Right kidney (tissue), 9 donors: ENCODE measurements at places on chromosomes 13 and 19.

DNA sequence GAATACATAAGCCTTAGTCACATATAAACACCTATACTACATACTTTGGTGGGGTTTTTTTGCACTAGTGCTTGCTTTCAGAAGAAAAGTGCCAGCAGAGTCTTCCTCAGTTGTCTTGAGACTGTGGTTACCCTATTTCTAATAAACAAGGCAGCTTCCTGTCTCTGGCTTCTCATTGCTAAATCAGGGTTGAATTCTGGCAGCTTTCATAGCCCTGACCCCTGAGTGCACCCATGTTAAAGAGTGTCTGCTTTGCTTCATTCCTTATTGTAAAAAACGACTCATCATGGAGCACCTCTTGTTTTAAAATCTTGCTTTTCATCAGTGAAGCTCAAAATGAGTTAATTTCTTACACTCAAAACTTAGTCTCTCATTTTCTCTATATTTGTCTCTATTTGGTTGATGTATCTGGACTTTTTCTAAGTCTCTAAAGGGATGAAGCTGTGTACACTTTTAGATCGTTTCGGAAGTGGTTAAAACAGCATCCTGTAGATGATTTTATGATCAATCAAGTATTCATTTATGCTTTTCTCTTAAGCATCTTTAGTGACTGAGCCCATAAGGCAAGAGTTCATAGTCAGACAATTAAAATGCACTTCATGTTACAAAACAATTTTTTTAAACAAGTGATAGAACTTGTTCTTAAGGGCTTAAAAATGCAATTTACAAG lies 72.1 kb downstream of the KLF12 start:
- no peak for DNase-seq

DNA sequence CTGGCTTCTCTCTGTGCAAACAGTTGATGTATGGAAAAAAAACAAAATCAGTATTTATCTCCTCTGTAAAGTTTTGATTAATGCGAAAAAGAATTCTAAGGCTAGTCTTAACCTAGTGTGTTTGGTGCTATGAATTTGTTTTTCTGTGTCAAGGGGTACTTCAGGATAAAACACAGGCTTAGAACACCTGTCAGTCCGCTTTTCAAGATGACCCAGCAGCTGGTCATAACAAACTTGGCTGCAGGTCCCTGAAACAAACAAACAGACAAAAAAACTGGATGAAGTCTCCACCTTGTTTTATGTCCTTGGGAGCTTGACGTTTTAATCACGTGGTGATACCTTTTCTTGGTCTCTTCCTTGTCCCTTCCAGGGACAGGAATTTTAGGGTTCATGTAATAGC lies 689.3 kb downstream of the UQCRFS1 start:
- no peak for DNase-seq

DNA sequence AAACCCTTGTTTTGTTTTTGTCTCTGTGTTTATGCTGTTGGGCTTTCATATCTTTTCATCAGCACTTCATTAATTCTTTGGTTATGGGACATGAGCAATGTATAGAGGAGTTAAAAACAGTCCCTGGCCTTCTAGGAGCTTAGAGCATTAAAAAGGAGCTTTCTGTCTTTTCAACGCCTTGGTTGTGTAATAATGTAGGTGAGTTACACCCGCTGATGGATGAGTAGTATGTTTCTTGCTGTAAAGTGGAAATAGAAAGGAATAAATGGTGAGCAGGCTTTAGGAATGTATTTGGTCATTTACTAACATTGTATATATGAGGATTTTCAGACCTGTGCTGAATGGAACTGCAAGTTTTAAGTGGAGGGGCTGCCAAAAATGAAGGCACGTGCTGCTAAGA lies 121.5 kb upstream of the RNF113B start:
- no peak for DNase-seq

- no peak for DNase-seq
Observed at GRCh38 chr13:107035778-107036177, 467.8 kb upstream of the ARGLU1 start.

- peak; percentile 91 for DNase-seq
Observed at GRCh38 chr19:10194500-10195198, at the start of gene DNMT1. DNMT1 (minus strand) TSS chr19:10194953; CDS start chr19:10194899, 54 bp downstream.

DNA sequence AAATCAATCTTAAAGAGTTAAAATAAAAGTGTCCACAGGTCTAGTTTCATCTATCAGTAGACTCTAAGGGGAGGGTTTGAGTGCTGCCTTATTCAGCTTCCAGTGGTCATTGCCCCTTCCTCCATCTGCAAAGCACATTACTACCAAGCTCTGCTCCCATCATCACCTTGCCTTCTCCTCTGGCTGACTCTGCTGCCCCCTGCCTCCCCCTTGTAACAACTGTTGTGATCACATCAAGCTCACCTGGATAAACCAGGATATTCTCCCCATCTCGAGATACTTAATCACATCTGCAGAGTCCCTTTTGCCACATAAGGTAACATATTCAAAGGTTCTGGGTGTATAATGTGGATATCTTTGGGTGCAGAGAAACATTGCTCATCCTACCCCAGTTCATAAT lies 43.3 kb upstream of the GPC6 start:
- no peak for DNase-seq

- no peak for DNase-seq
Observed at GRCh38 chr19:28961772-28962500, 251.0 kb downstream of the UQCRFS1 start.

DNA sequence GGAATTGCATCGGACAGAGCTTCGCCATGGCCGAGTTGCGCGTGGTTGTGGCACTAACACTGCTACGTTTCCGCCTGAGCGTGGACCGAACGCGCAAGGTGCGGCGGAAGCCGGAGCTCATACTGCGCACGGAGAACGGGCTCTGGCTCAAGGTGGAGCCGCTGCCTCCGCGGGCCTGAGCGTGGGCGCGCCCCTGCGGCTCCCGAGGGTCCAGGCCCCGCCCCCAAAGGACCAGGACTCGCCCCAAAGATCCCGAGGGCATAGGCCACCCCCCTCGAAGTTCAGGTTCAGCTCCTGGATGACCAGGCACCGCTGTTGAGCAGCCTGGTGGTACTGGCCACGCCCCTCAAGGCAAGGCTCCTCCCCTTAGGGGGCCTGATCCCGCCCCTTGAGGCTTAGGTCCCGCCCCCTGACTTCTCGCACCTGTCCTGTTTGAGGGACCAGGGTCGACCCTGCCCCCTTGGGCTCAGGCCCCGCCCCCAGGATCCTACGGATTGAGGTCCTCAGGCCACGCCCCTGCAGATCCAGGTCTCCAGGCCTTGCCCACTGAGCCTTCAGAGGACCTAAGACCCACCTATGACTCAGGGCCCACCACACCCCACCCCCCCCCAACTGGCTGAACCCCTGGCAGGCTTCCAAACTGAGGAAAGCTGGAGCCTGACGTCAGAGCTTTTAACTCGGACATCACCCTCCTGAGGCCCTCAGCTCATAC lies 43.1 kb downstream of the CYP4F22 start:
- DNase-seq: peak; percentile 22

DNA sequence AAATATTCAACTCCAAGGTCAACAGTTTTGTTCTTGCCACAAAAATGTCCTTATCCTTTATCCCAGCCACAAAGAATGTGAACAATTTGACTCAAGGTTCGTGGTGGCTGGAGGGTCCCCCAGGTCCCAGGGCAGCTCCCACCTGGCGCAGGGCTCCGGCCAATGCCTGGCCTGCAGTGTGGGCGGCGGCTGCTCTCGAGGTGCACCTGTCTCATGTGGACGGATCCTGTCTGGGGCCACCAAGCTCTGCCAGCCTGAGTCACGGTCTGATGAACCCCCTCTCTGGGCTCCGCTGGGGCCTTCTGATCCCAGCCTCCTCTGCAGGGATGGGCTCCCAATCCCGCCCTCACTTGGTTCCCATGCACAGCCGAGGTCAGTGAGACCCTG lies 49.4 kb downstream of the GAS6 start:
- no peak for DNase-seq

DNA sequence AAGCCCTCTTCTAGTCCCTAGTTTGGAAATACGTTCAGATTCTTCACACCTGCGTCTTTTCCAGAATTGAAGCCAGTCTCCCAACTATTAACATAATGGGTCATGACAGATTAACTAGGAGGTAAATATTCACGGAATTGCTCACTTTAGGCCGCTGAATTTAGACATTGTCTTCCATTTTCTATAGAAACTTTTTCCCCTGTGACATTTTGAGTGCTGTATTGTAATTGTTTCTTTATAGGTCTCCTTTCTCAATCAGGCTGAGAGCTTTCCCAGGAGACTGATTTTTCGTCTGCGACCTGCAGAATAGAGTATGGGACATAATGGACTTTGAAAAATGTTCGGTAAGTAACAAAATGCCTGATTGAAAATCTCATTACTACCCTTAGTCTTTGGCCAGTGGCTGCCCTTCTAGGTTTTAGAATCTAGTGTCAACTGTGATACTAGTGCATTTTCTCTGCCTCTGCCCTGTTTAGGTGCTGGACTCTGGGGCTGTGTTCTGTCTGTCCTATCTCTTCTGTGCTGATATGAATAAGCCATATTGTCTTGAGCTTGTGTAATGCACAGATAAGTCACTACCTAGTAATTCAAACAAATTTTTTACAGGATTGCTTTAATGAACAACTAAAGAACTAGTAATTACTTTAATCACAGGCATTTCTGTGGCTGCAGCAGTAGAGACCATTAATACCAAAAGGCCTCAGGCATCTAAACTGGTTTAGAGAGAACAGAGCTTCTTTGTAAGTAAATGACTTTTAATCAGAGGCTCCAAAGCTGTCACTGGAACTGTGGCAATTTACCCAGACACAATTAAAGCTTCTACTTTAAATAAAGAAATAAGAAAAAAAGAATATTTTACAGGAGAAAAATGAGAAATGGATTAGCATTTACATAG lies 122.4 kb upstream of the FREM2 start:
- no peak for DNase-seq

GRCh38 chr19:19160461-19161035 lies 9.5 kb downstream of the MEF2B start:
- DNase-seq: no peak

- no peak for DNase-seq
Observed at GRCh38 chr13:78177306-78177705, 258.7 kb upstream of the EDNRB start.

DNA sequence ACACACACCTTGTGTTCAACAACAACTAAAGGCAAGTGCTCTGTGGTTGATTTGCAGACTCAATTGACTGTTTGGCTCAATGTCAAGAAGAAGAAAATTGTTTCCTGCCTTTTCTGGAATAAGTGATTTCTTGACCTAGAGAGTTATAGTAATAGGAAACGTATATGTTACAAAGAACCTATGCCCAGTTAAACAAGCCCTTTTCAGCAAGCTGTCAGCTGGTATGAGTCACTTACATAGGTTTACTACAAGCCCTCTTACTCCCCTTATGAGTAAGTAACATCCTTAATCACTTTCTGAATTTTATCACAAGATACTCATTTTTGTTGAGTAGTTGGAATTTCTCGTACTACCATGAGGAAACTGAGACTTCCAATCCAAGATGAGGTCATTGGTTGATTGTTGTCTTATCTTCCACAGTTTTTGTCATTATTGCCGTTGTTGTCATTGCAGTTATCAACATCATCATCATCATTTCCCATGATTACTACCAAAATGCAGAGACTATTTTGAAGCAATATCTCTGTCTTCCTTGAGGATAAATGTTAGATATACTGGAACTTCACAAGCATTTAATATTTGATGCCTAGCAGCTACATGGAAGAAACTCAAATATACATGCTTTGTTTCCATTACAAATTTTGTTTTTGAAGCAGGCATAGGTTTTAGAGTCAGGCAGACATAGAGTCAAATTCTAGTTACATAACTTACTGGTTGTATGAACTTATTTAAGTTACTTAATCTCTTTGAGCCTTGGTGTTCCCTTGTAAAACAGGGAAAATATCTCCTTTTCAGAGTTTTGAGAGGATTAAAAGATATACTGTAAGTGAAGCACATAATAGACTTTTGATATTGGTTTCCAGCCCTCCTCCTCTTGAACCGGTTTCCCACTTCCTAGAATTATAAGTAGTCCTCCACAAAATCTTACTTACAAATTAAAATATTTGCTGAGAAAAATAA lies 106.0 kb downstream of the RAP2A start:
- DNase-seq: no peak

- DNase-seq: no peak
Observed at GRCh38 chr13:106721599-106721998, 153.7 kb upstream of the ARGLU1 start.

DNA sequence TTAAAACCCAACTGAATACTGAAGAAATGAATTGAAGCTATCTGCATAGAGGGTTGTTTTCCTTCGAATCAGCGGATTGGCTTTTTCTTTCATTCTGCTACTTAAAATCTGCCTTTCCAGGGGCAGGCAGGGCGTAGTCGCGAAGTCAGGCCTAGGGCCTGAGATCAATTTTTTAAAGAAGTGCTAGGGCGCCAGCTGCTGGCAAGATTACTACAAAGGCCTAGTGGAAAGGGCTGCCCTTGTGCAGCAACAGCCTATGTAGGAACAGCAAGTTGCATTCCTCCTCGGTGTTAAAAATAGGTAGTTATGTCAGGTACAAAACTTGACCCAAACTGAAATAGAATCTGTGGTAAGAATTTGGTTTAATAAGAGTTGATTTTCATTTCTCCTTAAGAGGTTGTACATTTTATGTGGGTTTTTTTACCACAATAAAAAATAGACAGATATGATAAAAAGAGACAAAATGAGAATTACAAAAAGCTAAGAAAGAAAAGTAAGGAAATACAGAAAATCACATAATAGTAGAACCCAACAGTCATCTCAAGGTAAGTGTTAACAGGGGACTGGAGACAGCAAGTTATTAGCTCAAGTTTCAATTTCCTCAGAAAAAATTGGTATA lies 9.5 kb upstream of the URAD start:
- DNase-seq: no peak
